GM20000 (cell line): ENCODE measurements at places on chromosomes 3 and 15.
A peak's percentile ranks its signal among the peaks of the same experiment; 100 is the strongest.

DNA sequence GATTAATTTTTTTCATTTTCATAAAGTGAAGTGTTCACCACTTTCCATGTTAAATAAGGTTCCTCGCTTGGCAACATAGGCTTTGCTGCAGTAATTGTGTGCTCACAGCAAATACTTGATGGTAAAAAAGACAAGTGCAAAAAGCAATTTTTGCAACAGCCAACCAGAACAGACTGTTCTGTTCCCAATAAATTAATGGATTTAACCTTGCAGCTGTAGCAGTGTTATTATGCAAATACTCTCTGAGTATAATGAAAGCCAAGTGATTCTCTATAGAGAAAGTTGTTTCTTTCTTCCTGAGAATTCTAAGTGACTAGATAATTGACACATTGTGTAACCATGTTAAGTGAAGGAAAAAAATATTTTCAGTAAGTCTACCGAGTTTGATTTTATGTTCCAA is 183.7 kb upstream of the NAALADL2 start:
- DNase-seq: no peak

DNA sequence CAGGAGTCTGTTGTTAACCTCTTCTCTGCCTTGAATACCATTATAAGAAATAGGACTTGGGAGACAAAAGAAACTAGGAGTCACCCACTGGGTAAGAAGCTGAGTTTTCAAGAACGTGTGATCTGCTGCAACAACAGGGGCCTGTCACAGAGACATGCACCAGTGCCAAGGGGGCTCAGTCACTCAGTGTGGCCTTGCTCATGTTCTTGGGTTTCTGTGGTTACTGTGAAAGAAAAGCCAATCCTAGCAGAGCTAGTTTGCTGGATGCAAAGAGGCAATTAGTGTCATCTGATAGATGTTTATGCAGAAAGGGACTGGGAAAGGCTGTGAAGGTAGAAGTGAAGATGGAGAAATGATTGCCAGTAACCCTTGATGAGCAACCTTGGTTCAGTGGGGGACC is 126.3 kb downstream of the IQCH start:
- no peak for DNase-seq

DNA sequence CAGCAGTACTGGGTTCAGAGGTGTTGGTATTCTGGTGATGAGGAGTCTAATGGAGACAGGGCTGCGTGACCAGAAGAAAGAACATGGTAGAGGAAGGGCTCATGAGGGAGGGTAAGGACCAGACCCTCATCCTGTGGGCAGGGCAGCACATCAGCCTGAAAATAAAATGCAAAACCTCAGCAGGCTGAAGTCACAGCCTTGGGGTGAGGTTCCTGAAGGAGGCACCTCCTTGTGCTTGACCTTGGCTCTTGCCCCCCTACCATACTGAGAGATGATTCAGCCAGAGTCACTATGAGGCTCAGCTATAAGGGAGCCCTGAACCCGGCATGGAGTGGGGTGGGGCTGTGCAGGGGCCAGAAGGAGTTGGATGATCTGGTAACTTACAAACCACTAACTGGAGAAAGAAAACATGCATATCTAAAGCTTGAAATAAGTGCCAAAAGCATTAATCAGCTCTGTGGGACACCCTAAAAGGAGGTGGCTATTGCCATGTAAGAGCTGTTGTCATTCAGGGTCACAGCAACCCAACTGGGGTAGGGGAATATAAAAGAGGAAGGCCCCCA is 60.2 kb downstream of the CORO2B start:
- DNase-seq: no peak

DNA sequence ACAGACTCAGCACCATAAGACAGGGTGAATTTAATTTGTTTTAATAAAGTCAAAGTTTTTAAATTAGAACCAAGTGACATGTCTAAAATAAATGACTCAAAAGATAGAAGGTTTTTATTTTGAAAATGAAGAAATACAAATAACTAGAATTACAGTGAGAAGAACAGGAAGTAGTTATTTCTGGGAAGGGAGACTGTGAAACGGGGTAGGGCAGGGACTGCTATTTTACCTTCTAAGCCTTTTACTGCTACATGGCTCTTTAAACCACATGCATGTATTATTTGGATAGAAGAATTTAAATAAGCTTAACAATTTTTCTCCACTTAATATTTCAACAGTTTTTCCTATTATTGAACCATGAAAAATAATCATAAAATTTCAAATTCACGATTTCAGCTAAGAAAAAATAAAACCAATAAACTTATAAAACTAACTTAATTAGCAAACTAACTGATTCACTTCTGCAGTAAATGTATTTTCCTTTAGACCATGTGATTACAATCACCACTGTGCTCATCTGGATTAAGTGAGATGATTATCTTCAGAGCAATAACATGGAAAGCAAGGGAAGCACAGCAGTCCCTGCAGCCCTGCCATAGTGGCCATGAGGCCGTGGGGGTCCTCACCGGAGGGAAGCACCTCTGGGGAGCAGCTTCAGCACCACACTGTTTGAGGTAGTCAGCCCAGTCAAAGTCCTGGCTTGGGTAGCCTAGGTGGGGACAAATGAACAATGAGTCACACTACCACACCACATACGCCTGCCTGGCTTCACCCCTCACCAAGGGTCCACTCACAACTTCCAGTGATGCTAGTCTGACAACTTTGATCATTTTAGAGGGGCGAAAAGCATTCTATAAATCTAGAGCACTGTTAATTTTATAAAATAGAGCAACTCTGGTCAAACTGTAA is 28.3 kb upstream of the STIMATE start:
- no peak for DNase-seq

GRCh38 chr3:196684548-196685407 is 27.3 kb downstream of the CEP19 start:
- DNase-seq: peak; percentile 84

GRCh38 chr15:62125773-62126172 is 39.3 kb downstream of the C2CD4B start:
- DNase-seq: no peak
